ENCODE measurements at places on chromosomes 16 and 17. TPM values are rescaled to one million over a fixed set of nuclear protein-coding genes. Genes with fewer than 3 reads are reported as not detected.
A peak's percentile ranks its signal among the peaks of the same experiment; 100 is the strongest.

DNA sequence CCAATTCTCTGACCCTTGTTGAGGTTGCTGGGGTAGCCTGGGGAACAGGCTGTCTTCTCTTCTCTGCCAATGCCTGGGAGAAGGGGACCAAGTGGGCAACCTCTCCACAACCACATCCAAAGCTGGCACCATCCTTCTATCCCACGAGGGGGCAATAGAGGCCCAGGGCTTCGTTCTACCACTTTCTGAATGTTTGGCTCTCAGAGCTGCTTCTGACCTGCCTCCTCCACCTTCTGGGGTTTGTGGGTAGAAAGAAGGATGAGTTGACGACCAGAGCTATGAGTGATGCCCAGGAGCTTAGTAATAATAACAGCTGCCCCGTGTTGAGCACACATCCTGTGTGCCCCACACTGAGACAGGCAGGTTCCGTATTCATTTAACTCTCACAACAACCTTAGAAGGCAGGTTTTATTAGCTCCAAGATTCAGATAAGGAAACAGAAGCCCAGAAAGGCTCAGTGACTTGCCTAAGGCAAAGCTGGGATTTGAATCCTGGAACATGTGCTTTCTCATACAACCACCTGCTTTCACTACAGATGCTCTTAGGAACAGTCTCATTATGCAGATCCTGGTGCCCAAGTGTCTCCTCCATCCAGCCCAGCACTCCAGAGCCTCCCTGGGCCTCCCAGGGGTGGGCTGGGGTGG, 11.1 kb downstream of the TSPOAP1 start:
- peak; percentile 83 for DNase-seq

DNA sequence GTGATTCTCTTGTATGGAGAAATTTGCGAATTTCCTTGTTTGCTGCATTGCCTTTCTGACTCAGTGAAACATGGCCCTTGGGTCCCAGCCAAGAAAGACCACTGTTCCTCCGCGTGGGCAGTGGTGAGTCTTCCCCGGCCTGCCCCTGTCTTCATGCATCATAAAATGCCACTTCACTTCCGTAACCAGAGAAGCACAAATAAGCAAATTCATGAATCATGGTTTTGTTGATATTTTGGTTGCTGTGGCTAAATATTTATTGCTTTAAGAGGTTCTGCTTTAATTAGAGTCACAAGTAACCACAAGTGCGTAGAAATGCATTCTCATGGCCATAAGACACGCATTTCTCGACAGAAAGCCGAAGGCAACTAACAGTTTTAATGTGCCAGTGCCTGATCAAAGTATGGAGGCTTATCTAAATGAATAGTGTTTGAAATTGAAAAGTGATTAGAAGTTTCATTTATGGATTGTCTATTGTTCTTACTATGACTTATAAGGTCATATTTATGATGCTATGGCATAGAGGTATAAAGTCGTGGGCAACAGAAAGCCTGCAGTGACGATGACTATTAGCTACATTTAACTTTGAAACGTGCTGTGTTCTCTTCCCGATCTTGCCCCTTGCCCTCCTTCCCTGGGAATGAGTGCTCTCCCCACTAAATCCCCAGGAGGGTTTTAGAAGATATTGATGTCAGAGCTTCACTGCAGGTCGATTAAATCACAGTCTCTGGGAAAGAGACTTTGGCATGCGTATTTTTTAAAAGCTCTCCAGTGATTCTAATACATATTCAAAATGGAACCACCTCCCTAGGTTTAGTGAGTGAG, 76.0 kb downstream of the WIPI1 start:
- no peak for DNase-seq

DNA sequence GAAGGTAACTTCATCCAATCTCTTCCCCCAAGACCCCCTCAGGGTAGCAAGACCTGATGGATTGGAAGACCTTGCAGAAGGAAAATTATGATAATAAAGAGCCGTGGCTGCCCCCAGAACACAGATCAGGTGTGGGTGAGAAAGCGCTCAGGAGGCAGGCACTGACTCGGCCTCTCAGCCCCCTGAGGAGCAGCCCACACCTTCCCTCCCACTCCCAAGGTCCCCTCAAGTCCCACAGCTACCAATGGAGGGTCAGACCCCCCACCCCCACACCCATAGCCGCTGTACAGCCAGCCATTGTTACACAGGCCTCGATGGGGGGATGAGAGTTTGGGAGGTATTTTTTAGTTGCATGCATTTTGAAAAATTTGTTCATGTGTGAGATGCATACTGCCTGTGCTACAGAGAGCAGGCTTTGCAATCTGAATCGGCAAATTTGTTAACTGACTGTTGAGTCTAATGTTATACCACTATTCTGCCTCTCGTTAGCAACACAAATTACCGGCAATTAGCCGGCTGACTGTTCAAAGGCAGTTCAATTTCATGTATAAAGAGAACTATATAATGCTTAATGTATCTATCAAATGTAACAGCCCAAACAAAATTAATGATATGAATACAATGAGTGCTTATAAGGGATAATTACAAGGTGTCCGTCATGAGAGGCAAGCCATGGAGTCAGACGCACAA, 211.7 kb downstream of the C16orf78 start:
- DNase-seq: peak; percentile 6

Gene RNF213
- 61.4 TPM for total RNA-seq

GRCh38 chr16:50478773-50479149, 69.4 kb upstream of the NKD1 start:
- DNase-seq: no peak

Gene YPEL3
- 26.3 TPM for total RNA-seq

Gene RDM1
- 9.9 TPM for total RNA-seq

- no peak for DNase-seq
These were observed at the start of gene KIF19 for GRCh38 chr17:74325743-74326379. TSS of gene KIF19 (plus strand) at chr17:74326226. CDS start at chr17:74326350, 124 bp downstream.

Gene RAC3
- total RNA-seq: 96.7 TPM

DNA sequence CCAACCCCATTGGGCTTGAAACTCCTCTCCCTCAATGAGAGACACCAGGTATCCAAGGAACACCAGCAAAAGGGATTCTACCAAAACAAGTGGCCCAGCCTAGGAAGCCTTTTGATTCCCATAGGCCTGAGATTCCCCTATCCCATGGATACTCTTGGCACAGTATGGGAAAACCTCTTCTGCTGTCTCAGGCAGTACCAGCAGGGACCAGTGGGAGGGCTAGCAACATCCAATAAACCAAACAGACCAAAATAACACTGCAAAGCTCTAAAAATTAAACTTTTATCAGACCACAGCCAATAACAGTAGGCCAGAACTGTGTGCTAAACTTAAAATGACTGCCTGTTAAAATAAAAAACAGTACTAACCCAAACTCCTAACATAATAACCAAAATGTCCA, 153.9 kb upstream of the CES5A start:
- DNase-seq: no peak

GRCh38 chr17:57485916-57486881, 229.9 kb downstream of the MSI2 start:
- no peak for DNase-seq

Gene C16orf54
- total RNA-seq: not detected

- no peak for DNase-seq
These were observed 5.8 kb upstream of the ADGRG1 start for GRCh38 chr16:57622361-57623250.

GRCh38 chr17:78738278-78738677, 43.8 kb downstream of the CYTH1 start:
- no peak for DNase-seq

Gene CNTNAP4
- total RNA-seq: not detected

GRCh38 chr17:38871247-38872015, 1.6 kb downstream of the LASP1 start:
- peak; percentile 91 for DNase-seq

DNA sequence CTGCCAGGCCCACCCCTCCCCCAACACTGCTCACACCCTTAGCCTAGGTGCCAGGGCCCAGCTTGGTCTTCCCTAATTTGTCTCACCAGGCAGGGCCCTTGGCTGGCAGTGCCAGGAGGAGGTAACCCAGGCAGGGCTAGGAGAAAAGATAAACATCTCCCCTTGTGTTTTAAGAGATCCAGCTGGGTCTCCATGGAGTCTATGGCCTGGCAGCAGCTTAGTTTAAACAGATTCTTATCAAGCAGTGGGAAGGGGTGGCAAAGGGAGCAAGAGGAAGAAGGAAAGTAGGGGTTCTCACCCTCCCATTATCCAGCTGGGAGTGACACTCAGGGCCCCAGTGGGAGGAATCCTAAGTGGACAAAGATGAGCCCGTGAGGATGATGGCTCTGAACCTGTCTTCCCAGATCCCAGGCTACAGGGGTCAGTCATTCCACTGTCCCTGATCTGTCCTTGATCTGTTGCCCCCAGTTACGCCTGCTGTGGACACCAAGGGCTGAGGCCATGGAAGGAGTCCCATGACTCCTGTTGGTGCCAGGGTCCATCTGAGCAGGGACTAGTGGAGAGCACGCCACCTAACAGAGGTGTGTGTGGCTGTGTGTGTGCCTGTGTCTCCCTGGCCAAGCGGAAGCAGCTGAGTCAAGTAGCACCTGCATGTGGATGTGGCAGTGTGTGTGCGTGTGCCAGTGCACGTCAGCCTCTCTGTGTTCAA, 47.4 kb upstream of the MEIOC start:
- no peak for DNase-seq

Gene CFAP20
- 73.2 TPM for total RNA-seq

DNA sequence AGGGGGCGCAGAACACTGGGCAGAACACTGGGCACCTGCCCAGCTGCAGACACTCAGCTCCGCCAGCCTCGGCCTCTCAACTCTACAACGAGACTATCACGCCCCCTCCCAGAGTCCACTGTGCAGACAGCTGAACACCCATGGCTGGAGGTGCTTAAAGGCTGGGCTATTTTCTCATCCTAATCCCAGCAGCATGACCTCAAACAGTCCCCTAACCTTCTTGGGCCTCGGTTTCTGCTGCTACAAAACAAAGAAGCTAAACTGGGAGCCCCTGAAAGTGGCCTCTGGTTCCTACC, 27.7 kb upstream of the ZNF469 start:
- DNase-seq: no peak

Gene SDK2
- 0.09 TPM for total RNA-seq

- DNase-seq: no peak
These were observed 45.5 kb upstream of the TNRC6A start for GRCh38 chr16:24683847-24684493.

- no peak for DNase-seq
These were observed 49.6 kb upstream of the NKD1 start for GRCh38 chr16:50498431-50499155.

- peak; percentile 76 for DNase-seq
These were observed 147.3 kb downstream of the CCDC182 start for GRCh38 chr17:57597531-57598453.

Gene CD7
- 0.37 TPM for total RNA-seq

DNA sequence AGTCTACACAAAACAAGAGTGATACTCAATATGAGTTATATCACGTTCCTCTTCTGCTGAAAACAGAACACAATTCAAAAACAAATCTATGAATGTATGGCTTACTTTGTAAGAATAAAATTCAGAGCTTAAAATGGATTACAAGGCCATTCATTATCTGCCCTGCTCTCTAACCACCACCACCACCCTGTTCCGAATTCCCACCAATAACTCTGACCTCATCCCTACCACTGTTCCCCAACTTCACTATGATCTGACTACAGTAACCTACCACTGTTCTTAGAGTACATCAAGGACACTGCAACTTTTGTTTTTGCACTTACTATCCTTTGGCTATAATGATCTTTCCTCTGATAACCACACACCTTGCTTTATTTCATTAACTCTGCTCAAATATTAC, 21.3 kb downstream of the FBXL20 start:
- DNase-seq: no peak

DNA sequence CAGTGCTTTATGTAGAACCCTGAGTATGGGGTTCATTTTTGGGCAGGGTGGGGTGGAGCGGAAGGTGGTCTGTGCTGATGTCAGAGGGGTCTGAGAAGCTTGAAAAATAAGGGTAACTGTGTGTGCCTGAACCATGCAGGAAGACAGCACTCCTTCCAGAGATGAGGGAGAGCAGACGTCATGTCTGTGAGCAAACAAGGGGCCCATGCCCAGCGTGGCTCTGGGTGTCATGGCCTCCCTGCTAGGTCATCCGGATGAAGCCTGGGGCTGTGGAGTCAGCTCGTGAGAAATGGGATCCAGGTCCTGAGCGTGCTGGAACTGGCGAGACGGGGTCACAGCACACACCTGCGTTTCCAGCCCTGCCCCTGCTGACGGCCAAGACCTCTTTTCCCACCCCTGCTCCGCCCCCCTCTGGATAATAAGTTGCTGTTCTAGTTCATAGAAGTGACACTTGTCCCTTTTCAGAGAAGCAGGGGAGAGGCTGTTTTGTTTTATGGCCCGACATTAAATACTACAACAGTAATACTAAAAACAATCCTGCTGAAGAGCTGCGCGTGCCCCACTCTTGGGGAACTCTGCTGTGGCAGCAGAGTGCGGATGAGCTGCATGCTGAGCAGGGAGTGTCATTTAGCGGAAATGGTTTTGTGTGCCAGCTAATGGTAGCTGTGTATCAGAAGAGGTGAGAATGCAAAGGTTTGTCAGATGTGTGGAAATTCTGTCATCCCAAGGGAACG, 92.6 kb downstream of the RPTOR start:
- no peak for DNase-seq

Gene CCDC200
- total RNA-seq: not detected

GRCh38 chr16:53960954-53961616, 257.1 kb downstream of the FTO start:
- DNase-seq: no peak

GRCh38 chr17:65975878-65976277, 216.1 kb downstream of the CEP112 start:
- DNase-seq: no peak

DNA sequence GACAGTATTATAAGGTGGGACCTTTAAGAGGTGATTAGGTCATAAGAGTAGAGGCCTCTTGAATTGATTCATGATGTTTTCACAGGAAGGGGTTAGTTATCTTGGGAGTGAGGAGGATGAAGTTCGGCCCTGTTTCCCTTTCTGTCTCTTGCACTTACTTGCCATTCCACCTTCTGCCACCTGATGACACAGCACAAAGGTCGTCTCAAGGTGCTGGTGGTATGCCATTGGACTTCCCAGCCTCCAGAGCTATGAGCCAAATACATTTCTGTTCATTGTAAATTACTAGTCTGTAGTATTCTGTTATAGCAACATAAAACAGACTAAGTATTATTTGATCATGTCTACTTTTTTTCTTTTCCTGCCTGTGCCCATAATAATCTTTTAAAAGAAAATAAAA, 23.5 kb downstream of the CHD9 start:
- no peak for DNase-seq

Gene ZC3H18
- total RNA-seq: 91.9 TPM

- DNase-seq: no peak
These were observed 79.9 kb downstream of the TMC6 start for GRCh38 chr17:78048346-78049292.

DNA sequence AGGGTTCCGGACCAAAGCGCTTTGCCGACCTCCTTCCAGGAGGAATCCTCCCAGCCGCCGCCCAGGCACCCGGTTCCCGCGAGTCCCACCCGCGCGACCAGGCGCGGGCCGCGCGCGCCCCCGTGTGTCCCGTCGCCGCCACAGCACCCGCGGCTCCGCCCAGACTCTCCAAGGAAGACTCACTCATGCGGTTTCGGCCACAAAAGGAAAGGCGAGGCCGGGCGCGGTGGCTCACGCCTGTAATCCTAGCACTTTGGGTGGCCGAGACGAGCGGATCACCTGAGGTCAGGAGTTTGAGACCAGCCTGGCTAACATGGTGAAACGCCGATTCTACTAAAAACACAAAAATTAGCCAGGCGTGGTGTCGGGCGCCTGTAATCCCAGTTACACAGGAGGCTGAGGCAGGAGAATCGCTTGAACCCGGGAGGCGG, 3.5 kb upstream of the PKMYT1 start:
- DNase-seq: peak; percentile 86
